ENCODE measurements at places on chromosomes 3 and 15.

- no peak for DNase-seq
Measured at GRCh38 chr3:127256733-127257271, 31.0 kb downstream of the PRR20G start.

DNA sequence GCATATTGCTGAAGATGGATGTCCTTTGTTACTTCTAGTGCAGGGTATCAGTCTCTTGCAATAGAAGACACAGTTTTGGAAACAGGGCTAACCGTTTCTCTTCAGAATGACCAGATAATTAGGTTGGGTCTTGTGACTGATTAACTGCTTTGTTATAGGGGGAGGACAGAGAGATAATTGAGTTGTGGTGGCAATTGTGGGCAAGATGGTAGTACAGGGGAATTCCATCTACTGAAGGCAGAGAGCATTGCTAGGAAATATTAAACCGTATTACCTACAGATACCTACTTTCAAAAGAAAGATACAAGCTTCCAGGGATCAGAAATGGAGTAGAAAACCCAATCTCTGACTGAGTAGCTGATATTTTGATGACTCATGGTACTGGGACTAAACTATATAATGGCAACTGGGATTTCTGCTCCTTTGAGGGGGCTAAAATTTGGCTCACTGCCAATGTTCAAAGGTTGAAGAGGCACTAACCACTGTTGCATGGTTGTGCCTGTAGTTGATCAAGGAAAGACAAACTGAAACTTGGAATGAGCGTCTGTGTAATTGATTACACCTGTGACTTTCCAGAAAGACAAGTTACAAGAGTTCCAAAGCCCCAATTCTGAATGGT, 4.2 kb downstream of the PRR23B start:
- DNase-seq: no peak

DNA sequence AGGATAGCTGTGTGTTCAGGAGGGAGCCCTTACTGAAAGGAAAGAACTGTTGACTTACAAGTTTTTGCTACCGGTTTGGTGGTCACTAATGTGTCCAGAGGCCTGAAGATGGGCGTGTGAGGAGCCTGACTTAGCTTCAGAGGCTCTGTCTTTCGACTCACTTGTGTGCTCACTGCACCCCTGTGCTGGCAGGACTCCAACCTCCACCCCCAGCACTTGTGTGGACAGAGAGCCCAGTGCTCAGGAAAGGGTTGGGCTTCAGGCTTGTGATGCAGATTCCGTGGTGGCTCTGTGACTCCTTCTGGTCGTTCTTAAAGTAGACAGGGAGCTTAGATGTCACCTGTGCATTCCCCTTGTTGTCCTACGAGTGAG, 100.9 kb downstream of the PGPEP1L start:
- no peak for DNase-seq

- no peak for DNase-seq
Measured at GRCh38 chr3:66836363-66837152, 161.5 kb upstream of the KBTBD8 start.

DNA sequence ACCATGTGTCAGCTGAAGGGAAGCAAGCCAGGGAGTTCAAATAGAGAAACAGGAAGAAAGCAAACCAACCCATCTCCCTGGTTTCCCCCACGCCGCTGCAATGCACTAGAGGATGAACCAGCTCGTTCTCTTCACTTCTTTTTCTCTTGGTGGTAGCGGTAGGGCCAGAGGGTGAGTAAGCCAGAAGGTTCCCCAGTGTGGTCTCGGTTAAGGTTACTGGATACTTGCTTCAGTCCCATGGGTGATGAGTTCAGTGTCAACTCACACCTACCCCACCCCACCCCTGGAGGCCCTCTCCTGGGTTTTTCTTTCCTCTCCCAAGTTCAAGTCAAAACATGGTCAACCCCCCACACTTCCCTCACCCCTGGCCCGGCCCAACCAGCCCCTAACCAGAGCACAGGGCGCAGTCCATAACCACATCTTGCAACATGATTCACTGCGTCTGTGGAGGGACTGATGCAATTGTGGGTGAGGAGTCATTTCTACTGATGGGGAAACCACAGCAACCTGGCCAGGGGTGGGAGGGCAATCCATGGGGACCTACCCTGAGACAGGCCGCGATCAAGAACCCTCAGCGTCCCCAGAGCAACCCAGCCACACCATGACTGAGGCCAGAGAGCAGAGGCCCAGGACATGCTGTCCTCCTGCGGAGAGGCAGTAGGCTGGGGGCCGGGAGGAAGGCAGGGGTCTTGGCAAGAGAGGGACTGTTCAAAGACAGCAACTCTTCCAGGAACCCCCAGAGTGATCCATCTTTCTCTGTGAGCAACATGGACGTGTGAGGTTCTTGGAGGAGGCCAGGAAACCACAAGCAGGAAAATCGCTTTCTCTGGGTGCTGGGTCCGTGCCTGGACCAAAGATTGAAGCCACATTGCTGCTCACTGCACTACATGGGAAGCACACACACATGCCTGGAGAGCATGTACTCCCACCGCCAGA, 276.6 kb downstream of the UACA start:
- peak; percentile 28 for DNase-seq

GRCh38 chr15:67076147-67076843, 10.9 kb downstream of the SMAD3 start:
- no peak for DNase-seq

DNA sequence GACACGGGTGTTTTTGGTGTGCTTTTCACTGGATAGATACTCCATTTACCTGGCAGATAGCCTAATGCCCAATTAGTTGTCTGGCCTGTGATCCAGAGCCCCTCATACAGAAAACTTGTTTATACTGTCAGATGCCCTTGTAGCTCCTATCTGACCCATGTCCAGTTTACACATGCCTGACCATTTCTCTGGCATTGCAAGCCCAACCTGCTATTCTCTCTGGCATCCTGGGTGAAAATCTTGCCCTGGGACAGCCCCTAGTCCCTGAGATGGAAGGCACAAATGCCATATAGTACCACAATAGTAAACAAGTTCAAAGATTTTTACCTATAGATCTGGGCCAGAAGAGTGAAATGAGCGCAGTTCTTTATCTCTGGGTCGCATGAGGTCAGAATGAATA, 212.6 kb downstream of the ZBBX start:
- DNase-seq: no peak

- DNase-seq: no peak
Measured at GRCh38 chr15:70266412-70267121, 168.8 kb upstream of the TLE3 start.

- DNase-seq: no peak
Measured at GRCh38 chr3:55000953-55001352, 73.1 kb upstream of the LRTM1 start.

GRCh38 chr15:74378848-74379247, 11.4 kb upstream of the CYP11A1 start:
- DNase-seq: peak; percentile 75

DNA sequence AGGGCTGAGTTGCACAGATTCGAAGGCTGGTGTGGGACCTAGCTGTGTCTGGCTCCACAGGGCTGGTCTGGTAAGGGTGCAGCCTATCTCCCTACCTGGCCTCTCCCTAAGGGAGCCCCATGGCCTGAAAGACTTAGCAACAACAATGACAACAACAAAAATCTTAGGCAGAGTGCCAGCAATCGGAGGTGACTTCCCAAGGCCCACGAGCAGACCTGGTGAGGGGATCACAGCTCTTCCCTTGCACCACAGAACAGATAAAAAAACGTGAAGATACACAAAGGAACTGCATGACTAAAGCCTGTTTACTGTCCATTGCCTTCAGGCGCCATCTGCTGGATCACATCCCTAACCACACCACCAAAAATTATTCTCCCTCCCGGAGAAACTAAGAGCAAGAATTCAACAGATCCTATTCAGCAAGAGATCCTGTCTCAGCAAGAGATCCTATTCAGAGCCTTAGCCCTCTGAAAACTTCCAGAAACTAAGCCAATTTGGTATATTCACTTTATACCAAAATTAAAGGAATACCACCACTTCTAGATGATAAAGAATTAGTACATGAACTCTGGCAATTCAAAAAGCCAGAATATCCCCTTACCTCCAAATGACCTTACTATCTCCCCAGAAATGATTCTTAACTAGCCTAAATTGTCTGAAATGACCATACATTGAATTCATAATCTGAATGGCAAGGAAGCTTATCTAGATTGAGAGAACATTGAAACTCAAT, 24.1 kb upstream of the OR5K4 start:
- DNase-seq: peak; percentile 26

- no peak for DNase-seq
Measured at GRCh38 chr3:3016226-3016625, 93.9 kb downstream of the IL5RA start.

DNA sequence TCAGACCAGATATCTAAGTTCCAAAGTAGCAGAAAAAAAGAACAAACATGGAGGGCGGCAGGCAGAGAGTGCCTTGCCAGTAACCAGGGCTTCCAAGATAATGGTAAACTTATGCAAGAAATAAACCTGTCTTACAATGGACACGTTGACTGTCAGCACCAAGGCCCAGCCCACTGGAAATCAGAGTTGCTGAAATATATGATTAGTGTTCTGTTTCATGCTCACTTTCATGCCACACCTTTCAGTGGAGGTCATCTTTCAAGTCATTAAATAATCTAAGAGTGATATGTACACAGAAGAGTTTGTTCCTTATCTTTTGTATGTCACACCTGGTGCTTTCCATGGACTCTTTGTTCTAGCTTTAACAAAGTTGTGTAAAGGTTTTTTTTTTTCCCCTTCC, 358.1 kb downstream of the MECOM start:
- DNase-seq: no peak

GRCh38 chr3:24683633-24684384, 189.2 kb upstream of the THRB start:
- no peak for DNase-seq

DNA sequence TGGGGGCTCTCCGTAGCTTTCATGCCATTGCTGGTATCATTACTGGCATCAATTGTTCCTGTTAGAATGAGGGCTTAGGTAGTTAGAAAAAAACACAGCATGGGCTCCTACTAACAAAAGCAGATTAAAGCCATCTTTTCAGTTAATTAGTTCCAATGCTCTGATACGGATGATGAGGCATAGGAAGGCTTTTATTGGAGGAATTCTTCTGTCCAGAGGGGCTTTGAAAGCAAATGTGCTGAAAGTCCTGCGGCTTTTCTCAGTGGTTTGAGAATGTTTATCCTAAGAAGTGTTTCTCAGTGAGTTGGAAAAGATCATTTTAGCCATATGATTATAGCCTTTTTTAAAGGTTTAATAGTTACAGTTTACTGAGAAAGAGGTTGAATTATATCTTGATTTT, 198.5 kb downstream of the THSD4 start:
- no peak for DNase-seq

DNA sequence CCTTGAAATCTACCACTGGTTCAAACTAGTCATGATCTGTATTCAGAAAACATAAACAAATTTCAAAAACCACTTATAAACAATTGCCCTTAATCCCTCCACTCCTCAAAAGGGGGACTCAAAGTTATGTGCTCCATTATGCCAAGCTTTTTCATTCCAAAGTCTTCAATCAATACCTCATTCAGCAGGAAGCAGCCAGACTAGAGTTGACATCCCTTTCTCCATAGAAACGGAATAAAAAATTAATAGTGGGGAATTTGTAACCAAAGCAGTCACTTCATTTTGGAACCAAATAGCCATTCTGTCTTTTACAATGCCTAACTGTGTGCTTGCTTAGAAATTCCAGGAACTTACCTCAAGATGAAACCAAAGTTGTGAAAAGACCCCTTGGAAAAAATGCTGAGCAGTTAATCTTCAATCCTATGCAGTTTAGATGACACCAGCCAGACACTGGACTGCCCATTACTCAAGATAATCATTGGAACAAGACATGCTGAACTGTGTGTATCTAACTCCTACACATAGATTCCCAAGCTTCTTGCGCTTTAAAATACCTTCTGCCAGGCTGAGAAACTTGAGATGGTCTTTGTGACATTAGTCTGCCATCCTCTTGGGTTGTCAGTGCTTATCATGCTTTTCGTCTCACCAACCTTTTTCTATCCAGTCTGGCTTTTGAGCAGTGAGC, 406.2 kb downstream of the PLOD2 start:
- DNase-seq: no peak

- no peak for DNase-seq
Measured at GRCh38 chr15:45314960-45315359, 62.9 kb downstream of the SLC28A2 start.

GRCh38 chr3:49198611-49199230, 27.3 kb downstream of the KLHDC8B start:
- no peak for DNase-seq

- no peak for DNase-seq
Measured at GRCh38 chr3:150589759-150590158, 13.4 kb upstream of the SELENOT start.

GRCh38 chr3:169041677-169042171, 621.8 kb downstream of the MECOM start:
- DNase-seq: no peak

DNA sequence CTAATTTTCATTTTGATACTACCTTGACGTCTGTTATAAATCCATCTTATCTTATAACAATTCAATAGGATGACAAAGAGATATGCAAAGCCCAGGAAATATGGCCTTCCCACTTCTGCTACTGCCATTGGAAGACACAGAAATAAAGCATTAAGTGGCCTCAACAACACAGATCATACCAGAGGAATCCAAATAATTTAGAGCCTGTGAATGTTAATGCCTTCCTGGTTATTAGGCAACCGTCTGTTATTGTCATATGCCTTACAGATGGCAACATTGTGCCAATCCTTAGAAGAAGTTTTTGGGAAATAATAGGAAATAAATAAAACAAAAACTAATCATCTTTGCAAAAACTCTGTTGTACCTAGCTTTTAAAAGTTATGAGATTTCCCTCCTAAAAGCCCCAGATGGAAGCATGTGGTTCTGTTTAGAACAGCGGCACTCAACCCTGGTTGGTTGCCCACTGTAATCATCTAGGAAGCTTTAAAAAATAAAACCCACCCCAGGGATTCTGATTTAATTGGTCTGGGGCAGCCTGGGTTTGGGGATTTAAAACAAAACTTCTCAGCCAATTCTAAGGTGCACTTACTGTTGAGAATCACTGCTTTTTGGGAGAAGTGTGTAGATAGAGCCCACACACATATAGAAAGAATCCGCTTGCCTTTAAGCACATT, 704.8 kb upstream of the CFAP20DC start:
- no peak for DNase-seq

DNA sequence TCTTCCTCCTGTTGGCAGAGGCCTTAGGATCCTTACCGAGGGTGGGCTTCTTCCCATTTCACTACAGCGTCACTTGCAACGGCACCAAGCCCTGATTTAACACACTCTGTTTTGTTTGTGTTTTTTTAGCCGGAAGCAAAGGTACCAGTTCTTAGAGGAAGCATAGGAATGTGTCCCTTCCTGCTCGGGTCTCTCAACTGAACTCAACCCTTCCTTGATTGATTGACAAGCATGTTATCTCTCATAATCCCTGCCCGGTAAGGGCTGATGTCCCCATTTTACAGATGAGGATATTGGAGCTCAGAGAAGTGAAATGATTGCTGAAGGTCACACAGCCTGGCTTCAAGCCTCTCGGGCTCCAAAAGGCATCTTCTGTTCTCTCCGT, 26.6 kb upstream of the MAGEF1 start:
- DNase-seq: no peak

- DNase-seq: no peak
Measured at GRCh38 chr3:141321109-141321497, 47.2 kb upstream of the ZBTB38 start.

- no peak for DNase-seq
Measured at GRCh38 chr3:164812042-164812441, 266.3 kb downstream of the SI start.

GRCh38 chr15:62726461-62726860, 316.1 kb upstream of the TPM1 start:
- DNase-seq: no peak

GRCh38 chr3:46448721-46449120, 16.0 kb downstream of the LTF start:
- no peak for DNase-seq

GRCh38 chr3:52120556-52121463, 33.4 kb downstream of the POC1A start:
- DNase-seq: no peak

Data from activated CD4-positive, alpha-beta T cell treated with anti-CD3 and anti-CD28 coated beads, Interleukin-2, amount 50 U/mL, for 4 hours (primary cell).